ENCODE measurements at places on chromosomes 12 and 14.
A peak's percentile ranks its signal among the peaks of the same experiment; 100 is the strongest.

DNA sequence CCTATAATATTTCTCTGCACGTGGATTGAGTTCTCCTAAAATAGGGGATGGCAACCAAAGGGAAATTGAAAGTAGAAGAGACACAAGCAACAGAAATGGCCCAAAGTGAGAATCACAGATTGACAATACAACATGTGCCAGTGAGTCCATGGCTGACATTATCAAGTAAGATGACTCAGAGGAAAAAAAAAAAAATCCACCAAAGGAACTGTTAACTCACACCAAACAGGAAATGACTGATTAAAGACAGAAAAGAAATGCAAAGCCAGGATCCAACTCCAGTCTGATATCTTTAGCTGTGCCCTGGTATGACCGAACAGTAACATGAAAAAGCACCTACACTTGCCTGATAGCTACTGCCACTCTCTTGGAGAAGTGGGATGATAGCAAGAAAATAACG lies 485.0 kb downstream of the PRKD1 start:
- DNase-seq: no peak

- DNase-seq: no peak
Measured at GRCh38 chr14:101927859-101928258, 36.5 kb upstream of the DYNC1H1 start.

GRCh38 chr14:23301969-23302289 lies 730 bp downstream of the PPP1R3E start:
- DNase-seq: peak; percentile 51

GRCh38 chr12:65951697-65952096 lies 127.4 kb downstream of the HMGA2 start:
- no peak for DNase-seq

- DNase-seq: peak; percentile 69
Measured at GRCh38 chr14:20873370-20874177, 17.6 kb upstream of the RNASE3 start.

DNA sequence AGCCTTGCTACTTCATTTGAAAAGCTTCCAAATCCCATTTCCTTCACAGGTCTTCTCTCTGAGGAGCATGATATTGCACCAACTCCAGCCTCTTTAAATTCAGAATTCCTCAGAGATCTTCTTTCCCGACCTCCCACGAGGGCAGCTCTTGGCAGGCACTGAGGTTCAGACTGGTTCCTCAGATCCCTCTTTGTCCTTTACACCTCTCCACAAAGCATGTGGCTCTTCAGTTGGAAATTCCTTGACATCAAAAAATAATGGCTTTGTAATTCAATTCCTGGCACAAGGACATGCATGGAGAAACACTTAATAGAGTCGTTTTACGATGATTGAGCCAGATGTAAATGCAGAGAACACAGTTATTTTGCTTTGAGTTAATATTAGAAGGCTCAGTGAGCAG lies 63.2 kb upstream of the TMX1 start:
- DNase-seq: no peak

DNA sequence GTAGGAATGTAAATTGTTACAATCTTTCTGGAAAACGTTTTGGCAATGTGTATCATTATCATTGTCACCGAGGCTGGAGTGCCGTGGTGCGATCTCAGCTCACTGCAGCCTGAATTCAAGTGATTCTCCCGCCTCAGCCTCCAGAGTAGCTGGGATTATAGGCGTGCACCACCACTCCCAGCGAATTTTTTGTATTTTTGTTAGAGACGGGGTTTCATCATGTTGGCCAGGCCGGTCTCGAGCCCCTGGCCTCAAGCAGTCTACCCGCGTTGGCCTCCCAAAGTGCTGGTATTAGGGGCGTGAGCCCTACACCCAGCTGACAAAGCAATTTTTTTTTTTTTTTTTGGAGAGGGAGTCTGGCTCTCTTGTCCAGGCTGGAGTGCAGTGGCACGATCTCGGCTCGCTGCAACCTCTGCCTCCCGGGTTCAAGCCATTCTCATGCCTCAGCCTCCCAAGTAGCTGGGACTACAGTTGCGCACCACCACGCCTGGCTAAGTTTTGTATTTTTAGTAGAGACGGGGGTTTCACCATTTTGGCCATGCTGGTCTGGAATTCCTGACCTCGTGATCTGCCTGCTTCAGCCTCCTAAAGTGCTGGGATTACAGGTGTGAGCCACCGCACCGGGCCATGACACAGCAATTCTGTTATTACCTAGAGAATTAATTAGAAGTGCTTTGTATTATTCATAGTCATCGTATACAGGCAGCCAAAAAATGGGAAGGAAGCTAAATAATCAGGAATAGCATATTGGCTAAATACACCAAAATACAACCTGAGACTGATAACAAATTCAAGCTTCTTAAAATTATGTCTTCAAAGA lies 1.2 kb downstream of the ACTR6 start:
- DNase-seq: no peak

DNA sequence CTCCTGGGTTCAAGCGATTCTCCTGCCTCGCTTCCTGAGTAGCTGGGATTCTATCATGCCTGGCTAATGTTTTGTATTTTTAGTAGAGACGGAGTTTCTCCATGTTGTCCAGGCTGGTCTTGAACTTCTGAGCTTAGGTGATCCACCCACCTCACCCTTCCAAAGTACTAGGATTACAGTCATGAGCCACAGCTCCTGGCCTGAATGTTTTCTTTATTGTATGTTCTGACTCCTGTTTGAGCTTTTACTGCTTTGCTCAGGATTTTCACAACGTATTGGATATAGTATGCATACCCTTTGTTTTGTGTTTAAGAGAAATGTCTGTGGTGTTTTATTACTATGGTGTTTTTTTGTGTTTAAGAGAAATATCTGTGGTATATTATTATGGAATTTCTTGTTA lies 37.2 kb downstream of the ATF7IP start:
- no peak for DNase-seq

GRCh38 chr12:51082561-51083125 lies 753 bp downstream of the CSRNP2 start:
- DNase-seq: peak; percentile 10

DNA sequence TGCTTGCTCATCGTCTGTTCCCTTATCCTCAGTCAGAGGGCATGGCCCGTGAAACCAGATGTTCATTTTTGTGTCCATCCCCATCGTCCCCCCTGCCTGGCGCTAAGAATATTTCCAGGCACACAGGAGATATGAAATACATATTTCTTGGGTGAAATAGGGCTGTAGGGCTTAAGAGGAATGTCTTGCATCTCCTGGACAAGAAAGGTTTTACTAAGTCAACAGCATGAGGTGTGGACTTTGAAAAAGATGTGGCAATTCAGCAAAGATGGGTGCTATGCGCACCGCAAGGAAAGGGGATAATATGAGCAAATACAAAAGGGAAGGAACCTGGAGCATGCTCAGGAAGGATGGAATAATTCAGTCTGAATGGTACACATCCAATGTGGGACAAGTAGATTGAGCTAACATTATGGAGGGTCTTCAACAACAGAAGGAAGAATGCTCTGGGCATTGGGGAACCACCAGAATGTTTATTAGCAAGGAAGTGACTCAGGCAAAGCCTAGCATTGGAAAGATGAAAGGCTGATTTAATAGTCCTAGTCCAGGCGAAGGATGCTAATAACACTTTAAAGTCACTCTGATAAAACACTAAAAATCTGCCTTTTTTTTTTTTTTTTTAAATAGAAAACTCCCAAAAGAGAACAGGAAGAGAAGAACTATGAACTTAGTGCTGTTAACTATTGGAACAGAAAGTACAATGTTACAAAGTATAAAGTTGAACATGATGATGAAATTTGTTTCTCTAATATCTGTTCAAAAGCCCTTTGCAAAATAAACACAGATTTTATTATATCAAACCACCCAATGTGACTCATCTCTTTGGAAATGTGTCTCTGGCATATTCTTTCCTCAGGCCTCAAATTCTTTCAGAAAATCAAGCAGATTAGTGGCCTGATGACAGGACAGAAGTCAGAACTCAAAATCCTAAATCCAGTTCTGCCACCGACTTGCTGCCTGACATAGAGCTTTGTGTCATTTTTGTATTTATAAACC lies 449.5 kb downstream of the BCAT1 start:
- DNase-seq: no peak

DNA sequence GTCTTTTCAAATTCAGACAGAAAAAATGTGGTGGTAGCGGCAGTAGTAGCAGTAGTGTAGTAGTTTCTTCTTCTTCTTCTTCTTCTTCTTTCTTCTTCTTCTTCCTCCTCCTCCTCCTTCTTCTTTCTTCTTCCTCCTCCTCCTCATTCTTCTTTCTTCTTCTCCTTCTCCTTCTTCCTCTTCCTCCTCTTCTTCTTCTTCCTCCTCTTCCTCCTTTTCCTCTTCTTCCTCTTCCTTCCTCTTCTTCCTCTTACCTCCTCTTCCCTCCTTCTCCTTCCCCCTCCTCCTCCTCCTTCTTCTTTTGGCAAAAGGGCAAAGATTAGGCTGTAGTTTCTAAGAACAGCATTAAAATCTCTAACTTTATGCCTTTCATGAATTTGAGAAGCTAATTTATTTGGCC lies 59.6 kb upstream of the INSM2 start:
- no peak for DNase-seq

DNA sequence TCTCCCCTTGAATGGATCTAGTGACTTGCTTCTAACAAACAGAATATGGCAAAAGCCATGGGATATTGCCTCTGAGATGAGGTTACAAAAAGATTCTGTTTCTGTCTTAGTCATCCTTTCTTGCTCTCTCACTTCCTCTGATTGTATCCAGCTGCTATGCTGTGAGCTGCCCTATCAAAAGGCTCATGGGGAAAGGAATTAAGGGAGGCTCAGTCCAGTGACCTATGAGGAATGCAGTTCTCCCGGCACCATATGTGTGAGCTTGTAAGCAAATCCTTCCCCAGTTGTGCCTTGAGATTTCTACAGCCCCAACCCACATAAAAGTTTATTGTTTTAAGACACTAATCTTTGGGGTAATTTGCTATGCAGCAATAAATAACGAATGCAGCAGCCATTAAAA lies 183.1 kb downstream of the KLHL28 start:
- no peak for DNase-seq

DNA sequence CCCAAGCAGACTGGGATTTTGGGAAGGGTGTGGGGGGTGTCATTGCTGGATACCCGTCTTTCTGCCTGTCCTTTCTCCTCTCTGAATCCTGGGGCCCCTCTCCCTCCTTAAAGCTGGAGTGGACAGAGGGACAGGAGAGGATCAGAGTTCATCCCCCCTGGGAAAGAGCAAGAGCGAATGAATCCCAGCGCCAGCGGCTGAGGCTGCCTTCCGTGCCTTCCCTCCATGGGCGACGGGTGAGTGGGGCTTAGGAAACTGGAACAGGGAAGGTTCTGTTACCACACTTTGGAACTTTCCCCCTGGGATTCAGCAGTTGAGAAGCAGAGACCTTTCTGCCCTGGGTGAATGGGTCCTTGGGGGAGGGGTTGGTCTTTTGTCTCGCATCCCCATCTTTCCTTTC lies 16.2 kb upstream of the RIN3 start:
- DNase-seq: no peak

- DNase-seq: no peak
Measured at GRCh38 chr14:39859314-39859713, 427.1 kb upstream of the FBXO33 start.

- no peak for DNase-seq
Measured at GRCh38 chr12:89450907-89451306, 73.7 kb downstream of the GALNT4 start.

GRCh38 chr12:47721431-47721973 lies 3.8 kb downstream of the ENDOU start:
- DNase-seq: no peak

DNA sequence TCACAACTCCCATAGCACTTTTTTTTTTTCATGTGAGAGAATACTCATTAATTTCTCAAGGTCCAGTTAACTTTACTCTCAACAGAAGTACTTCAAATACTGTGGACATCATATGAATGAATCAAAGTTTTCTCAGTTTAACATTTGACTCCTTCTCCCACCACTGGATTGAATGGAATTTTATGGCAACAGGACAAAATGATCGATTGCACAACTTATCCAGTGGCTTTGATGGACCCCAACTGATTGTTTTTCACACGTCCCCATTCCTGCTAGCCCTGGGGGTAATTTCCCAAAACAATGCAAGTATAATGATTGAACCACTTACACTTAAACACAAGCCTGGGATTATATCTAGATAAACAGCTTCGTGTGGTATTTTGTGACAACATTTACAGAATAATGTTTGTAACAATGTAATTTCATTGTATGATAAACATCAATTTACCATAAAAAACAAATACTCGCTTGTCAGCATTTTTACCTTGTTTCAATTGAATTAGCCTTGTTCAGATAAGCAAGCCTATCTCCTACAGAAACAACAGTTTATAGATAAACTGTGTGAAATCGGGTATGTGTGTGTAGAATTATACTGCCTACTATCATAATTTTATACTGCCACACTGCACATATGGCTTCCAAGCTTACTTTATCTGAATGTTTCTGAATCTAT lies 60.9 kb downstream of the SOX5 start:
- no peak for DNase-seq

- no peak for DNase-seq
Measured at GRCh38 chr12:66340131-66340530, 37.8 kb downstream of the HELB start.
